DMS79 (cell line): ENCODE measurements at places on chromosomes 6 and 20.

DNA sequence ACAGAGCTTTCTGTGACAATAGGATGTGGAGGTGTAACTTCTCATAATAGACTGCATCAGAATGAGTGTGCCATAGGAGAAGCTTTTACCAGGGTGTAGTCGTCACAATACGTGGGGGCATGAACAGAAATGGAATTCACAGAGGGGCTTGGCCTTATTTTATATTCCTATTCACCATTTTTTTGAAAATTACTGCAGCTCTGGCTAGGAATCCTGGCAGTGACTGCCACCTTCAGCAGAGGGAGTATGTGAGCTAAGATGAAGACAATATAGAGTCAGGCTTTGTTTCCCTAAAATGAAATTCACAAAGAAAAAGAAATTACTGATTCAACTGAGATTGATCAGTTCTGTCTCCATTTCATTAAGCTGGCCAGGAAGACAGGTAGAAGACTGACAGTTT lies 13.9 kb downstream of the TOMM6 start:
- no peak for DNase-seq

- no peak for DNase-seq
These were observed 69.3 kb downstream of the IBTK start for GRCh38 chr6:82178077-82178758.

DNA sequence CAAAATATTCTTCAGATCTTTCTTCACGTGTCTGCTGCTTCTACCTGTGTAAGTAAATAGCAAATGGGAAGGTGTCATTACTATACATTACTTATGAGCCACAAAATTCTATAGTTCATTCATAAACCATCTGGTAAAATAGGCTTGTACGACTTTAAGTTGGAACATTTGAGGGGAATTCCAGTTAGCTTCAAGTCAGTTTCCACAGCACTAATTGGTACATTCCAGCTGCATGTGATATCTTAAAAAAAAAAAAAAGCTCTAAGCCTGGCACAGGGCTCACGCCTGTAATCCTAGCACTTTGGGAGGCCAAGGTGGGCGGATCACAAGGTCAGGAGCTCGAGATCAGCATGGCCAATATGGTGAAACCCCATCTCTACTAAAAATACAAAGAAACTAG lies 23.1 kb upstream of the TFAP2B start:
- no peak for DNase-seq

DNA sequence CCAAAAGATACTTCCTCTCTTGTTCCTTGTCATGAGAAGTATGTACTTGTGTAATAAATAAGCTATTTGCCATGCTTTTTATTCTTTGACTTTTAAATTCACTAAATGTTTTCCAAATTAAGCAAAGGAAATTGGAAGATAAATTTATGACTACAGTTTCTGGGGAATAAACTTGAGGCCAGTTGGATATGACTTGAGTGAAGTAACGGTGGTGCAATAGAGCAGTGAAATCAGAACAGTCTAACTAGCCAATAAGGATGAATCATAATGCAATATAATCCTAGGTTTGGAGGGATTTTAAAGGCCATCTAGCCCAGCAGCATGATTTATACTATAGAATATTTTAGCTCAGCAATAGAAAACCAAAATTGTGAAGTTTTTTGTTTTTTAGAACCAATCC lies 183.8 kb upstream of the TCF21 start:
- no peak for DNase-seq

DNA sequence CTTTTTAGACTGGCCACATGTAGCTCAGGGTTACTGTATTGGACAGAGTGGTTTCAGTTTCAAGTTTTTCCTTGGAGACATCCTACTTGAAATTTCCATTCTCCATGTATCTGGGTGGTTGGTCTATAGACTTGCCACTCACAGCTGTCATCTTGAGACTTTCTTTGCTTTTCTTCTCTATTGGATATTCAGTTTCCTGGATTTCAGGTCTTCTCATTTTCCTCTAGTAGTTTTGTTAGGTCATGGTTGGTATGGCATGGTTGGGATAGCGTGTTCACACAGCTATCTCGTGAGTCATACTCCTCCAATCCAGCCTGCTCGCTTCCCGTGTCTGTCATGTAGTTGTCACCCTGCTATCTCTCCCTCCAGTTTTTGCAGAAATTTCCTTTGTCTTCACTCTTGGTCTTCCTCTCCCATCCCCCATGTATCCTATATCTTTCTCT lies 48.3 kb downstream of the PTPN1 start:
- no peak for DNase-seq

- DNase-seq: no peak
These were observed 217.4 kb upstream of the ECI2 start for GRCh38 chr6:4352731-4353130.

DNA sequence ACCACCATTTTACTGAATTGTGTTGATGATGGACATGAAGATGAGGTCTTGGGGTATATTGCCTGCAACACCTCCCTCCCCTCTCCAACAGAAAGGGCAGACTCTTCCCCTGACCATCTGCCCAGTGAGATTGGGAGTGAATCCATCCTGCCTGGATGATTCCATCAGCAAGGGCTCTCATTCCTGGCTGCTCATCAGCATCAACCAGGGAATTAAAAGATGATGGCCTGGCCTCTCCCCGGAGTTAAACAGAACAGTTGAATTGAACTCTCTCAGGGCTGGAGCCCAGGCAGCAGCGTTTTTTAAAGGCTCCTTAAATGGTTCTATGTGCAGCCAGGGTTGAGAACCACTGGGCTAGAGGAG lies 14.6 kb upstream of the MRPS18A start:
- DNase-seq: no peak

- no peak for DNase-seq
These were observed 126.8 kb upstream of the HCRTR2 start for GRCh38 chr6:55047451-55048044.

DNA sequence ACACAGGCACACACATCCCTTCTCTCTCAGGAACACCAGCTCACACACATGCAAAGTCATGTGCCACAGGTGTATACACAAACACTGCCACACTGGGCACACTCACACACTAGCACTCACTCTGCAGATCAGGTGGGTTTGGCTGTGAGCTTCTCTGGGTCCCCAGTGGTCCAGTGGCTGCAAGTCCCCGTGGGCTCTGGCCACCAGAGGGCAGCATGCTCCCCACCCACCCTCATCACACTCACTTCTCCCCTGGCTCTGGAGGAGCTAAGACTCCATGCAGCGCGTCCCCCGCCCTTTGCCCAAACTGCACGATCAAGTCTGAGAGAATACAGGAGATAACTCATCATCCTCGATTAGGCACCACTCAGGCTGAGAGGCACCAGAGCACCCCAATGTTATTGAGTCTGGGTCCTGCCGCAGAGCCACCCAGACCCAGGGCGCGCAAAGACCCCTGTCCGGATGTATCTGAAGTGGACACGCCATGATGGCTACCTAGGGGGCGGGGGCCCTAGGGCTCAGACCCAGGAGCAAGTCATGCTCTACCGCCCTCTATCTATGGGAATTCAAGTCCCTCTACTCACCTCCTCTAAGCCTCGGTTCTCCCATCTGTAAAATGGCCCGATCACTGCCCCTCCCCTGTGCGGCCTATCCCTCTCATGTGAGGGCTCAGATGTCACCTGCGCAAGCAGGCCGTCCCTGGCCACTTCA lies 90.5 kb downstream of the GRM4 start:
- peak; percentile 50 for DNase-seq

- no peak for DNase-seq
These were observed 229.4 kb downstream of the TBC1D7 start for GRCh38 chr6:13098793-13099570.

DNA sequence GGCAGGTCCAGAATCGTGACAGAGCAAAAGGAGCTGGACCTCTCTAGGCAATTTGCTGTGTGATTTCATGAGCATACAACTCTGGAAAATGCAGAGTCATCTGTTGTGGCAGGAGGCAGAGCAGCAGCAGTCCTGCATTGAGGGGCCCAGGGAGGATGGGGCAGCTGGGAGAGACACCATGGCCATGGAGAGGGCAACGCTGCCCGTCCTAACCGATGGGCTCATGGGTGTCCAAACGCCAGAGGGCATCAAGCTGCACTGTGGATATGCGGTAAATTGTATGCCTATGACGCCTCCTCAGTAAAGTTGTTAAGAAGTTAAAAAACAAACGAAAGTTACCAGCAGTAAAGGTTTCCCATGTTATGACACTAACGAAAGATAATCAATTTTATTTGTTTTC lies 42.2 kb upstream of the DACT2 start:
- DNase-seq: no peak

DNA sequence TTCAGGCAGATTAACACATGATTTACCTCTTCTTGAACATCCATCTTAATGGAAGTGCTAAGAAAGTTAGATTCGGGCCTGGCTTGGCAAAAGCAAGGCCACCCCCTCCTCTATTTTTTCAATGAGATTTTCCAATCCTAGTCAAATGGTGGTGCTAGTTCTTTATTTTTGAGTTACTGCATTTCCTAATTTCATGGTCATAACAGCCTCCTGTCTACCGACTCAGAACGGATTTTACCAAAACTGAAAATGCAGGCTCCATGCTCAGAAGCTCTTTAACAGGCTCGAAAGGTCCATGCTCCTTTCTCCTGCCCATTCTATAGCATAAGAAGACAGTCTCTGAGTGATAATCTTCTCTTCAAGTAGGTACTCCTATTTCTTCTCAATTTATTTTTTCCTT lies 117.2 kb upstream of the ESR1 start:
- no peak for DNase-seq

- peak; percentile 31 for DNase-seq
These were observed 8.8 kb upstream of the C20orf144 start for GRCh38 chr20:33653218-33653899.

GRCh38 chr20:53917145-53918019 lies 153.0 kb downstream of the BCAS1 start:
- no peak for DNase-seq

DNA sequence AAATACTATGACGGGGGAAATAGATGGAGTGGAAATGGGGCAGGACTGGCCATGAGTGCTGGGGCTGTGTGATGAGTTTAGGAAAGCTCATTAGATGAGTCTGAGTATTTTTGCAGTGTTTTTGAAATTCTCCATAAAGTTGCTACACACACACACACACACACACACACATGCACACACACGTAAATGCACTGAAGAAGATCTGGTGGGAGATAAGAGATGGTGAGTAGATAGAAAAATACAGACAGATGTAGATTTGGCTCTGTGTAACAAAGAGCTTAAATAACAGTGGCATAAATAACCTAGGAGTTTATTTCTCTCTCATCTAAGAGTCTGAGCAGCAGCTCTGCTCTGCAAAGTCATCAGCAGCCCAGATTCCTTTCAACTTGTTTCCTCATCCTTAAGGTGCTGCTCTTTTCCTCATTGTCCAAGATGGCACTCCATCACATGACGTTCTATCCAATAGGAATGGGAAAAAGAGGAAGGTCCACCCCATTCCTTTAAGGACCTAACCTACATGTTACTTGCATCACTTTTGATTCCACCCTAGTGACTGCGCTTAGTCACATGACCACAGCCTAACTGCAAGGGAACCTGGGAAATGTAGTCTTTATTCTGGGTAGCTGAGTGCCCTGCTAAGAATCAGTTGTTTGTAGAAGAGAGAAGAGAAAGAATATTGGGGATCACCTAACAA lies 76.4 kb downstream of the EYA2 start:
- DNase-seq: no peak

DNA sequence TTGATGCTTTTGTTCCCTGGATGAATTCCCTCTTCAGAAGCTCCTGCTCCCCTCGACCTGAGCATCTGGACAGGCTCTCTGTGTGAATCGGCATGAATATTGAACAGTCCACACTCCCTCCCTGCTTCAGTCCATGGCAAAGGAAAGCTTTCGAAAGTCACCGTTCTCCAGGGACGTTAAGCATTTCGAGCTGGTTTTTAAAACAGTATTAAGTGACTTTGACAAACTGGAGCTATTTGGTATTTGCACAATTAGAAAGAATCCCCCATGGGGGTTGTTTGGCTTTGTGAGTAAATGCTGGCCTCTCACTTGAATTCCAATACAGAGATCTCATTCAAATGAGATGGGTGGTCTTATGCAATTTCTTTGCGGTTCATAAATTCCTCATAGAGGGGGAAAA lies 85.3 kb upstream of the TIAM2 start:
- DNase-seq: no peak
